ENCODE measurements at places on chromosomes 1 and 21.

DNA sequence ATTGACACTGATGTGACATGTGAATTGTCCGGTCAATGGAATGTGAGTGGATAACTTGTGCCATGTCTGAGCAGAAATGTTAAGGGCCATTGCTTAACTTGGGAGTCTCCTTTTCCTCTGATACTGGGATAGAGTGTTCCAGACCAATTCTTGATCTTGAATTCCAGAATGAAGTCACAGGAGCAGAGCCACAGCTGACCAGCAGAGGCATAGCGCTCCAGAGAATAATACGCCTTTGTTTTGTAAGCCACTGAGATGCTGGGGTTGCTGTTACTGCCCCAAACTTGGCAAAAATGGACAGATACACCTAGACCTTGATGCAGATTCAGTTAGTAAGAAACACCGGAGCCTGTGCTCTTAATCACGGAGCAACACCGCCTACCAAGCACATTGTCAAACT lies 6.3 kb downstream of the KCNJ6 start:
- DNase-seq, result no peak

- DNase-seq, result no peak
Measured at GRCh38 chr1:109089242-109090015, 1.1 kb upstream of the TMEM167B start.

DNA sequence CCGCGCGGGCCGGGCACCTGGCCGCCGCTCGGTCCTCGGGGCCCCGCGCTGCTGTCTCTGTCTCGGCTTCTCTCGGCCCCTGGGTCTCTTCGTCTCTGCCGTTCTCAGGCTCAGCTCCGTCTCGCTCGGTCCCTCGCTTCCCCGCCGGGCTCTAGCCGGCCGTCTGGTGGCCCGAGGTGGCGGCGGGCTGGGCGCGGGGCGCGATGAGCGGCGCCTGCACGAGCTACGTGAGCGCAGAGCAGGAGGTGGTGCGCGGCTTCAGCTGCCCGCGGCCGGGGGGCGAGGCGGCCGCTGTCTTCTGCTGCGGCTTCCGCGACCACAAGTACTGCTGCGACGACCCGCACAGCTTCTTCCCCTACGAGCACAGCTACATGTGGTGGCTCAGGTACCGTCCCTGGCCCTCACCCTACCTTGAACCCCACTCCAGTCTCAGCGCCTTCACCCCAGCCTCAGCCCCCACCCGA lies 355 bp downstream of the SHISAL2A start:
- no peak for DNase-seq

DNA sequence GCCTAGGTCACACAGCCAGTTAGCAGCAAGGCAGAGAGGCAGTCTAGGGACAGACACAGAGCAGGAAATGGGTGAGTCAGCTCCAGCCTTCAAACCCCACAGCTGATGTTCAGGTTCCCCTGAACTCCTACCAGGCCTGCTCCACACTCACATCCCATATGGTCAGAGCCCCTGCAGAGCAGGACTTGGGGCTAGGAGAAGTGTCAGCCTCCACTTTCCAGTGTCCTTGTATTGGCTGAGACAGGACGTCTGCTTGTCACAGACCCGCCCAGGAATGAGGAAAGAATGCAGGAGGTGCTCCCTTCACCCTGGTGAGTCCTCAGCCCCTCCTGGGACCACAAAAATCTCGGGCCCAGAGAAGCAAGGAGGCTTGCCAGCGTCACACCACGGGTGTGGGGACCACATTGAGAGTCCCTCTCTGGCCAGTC lies 92.5 kb downstream of the LACTBL1 start:
- no peak for DNase-seq

GRCh38 chr21:37220433-37220980 lies 46.6 kb downstream of the VPS26C start:
- peak; percentile 16 for DNase-seq

DNA sequence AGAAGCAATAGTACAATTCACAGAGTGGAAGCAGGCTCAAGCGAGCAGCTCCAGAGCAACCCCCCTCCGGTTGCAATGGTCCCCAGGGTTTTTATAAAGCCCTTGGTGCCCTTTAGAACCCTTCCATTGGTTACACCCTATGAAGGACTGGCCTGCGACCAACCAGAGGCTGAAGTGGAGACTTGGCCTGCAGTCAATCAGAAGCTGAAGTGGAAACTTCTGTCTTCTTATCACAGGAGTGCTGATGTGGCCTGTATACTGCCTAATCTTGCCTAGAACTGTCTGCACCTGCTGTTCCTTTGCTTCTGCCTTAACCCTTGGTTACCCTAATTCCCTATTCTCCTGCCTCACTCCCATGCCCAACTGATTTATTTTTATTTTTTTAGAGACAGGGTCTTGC lies 15.4 kb upstream of the FRRS1 start:
- DNase-seq, result no peak
